Inflammatory macrophage treated with lipopolysaccharide for 1 hour (primary cell): ENCODE measurements at places on chromosomes 12 and 14.

DNA sequence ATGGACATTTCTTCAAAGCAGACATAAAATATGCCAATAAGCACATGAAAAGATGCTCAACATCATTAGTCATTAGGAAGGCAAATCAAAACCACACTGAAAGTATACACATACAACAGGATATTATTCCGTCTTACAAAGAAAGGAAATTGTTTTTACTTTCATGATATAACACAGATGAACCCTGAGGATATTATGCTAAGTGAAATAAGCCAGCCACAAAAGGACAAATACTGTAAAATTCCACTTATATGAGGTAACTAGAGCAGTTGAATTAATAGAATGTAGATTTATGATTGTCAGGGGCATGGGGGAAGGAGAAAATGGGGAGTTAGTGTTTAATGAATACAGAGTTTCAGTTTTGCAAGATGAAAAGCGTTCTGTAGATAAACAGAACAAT lies 4.2 kb downstream of the ACYP1 start:
- no peak for DNase-seq

DNA sequence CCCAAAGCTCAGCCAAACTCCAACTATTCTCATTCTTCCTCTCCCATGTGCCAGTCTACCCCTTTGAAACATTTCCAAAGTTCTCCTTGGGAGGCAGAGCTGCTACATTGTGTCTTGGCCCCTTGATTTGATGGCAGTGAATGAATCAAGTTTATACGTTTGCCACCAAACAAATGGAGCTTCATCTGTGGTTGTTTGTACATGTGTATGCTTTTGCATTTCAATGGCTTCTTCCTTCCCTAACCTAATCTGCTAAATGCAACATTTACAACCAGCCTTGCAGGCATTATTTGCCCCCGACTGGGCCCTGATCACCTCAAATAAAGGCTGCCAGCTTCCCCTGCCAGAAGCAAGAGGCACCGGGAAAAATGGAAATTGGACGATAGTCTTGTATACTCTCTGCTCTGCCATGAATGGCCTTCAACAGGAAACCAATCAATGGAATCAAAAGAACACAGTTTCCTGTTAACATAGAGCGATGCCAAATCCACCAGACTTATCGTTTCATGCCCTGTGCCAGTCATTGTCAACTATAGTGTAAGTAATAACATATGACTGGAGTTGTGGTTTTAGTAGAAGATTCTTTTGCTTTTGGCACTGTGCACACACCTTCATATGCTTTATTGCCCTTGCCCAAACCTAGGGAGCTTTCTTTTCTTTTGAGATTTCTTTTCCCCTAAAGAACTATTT lies 97.8 kb downstream of the TMEM30B start:
- no peak for DNase-seq

GRCh38 chr14:72723858-72724530 lies 169.9 kb downstream of the DPF3 start:
- DNase-seq: no peak

DNA sequence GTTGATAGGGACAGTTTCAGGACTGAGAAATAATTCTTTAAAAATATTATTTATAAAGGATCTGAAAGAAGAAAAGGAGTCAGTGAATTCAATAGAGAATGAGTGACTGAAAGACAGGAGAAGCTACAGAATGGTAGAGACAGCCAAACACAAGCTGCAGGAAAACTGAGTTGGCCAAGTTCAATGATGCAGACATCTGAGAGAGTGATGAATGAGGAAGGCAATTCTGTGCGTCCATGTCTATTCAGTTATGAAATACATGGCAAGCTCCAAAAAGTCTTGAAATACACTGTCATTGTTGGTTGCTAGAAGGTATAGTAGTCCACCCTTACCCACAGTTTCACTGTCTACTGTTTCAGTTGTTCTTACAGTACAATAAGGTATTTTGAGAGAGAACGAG lies 6.8 kb downstream of the LRRC74A start:
- peak; percentile 38 for DNase-seq

DNA sequence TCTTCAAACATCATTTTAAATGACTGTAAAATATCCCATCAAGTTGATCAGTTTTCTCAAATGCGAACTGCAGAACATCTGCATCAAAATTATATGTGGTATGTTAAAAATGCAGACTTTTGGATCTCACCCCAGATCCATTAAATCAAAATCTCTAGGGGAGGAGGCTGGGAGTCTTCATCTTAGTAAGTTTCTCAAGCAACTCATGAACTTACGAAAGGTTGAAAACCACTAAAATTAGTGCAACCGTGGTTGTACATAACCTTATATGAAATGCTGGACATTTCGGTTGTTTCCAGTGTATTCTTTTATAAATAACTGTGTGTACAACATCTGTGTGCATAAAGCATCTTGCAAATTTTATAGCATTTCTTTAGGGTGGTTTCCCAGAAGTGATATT lies 39.2 kb downstream of the ZFP36L1 start:
- peak; percentile 69 for DNase-seq

DNA sequence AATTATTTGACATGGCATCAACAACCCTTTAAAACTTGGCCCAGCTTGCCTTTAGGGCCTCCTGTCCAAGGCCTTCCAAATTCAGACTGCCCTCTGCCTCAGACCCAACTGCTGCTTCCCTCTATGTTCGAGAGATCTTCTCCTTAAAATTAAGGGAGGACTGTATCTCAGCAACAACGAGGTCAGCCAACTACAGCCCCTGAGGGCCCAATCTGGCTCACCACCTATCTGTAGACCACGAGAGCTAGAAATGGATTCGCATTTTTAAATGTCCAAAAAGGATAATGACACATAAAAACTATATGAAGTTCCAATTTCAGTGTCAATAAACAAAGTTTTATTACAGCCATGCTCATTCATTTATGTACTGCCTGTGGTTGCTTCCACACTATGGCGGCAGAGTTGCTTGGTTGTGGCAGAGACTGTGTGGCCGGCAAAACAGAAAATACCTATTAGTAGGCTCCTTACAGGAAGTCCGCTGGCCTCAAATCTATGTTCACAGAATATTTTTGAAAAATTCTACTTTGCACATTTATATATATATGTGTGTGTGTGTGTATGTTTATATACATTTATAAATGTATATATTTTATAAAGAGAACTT lies 1026.9 kb downstream of the BCL11B start:
- no peak for DNase-seq
